Stimulated activated CD8-positive, alpha-beta memory T cell treated with anti-CD3 and anti-CD28 coated beads, Interleukin-4, amount 100 ng/mL, for 4 hours (primary cell): ENCODE measurements at places on chromosomes 7 and 10.

DNA sequence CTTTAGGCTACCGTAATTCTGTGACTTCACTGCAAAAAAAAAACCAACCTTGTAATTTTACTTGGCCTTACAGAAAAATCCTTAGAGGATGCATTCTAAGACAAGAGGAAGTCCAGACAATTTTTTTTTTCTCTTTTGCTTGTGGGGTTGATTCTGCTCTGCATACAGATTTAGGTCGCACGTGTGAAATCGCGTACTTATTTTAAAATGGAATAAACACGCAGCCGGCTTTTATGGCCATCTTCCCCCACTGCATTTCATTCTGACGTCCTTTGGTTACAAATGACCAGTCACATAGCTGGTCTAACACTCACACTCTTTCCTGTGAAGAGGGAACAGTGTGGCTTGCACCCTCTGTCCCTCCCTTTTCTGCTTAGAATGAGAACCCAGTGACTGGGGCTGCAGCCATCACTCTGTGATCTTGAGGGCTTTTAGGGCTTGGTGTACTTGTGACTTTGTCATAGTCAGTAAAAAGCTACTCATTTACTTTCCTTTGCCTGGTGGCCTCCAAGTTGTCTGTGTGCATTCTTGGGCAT, 63.6 kb upstream of the CARD11 start:
- DNase-seq = no peak

GRCh38 chr7:96114190-96114589, 207.7 kb downstream of the SLC25A13 start:
- no peak for DNase-seq

GRCh38 chr7:36486336-36486735, 96.7 kb downstream of the ANLN start:
- DNase-seq = no peak

GRCh38 chr7:142108728-142109505, 2.6 kb upstream of the MGAM2 start:
- no peak for DNase-seq

DNA sequence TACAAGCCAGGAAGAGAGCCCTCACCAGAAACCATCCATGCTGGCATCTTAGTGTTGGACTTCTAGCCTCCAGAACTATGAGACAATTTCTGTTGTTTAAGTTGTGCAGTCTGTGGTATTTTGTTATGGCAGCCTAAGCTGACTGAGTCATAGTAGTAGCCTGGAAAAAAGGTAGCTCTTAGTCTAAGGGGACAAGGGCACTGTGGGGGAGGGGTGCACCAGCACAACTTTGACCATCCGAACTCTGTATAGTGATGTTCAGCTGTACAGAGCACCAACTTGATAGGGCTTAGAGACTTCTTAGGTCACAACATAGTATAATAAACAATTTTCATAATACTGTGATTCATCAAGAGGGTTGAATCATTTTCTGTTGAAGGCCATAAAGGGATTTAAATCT, 14.3 kb downstream of the EIF4EBP2 start:
- no peak for DNase-seq

- DNase-seq = no peak
These were observed 415.4 kb downstream of the DNAJB9 start for GRCh38 chr7:108985037-108985436.

DNA sequence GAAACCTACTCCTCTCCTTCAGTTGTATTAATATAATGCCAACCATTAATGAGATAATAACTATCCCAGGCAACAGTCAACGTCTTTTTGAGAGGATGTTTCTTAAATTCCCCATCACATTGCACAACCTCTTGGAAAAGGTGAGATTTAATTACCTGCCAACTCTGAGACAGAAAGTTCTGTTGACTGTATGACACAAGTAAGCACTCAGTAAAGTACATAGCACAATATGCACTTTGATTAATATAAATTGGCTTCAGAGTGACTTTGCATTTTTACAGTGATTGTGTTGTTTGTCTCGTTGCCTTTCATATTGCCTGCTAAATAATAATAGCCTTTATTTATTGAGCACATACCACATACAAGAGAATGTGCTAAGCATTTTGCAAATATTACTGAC, 46.7 kb downstream of the CAV1 start:
- no peak for DNase-seq

GRCh38 chr7:22350466-22351328, 6.3 kb downstream of the RAPGEF5 start:
- no peak for DNase-seq

- no peak for DNase-seq
These were observed 445.3 kb upstream of the MGMT start for GRCh38 chr10:129021594-129022304.

DNA sequence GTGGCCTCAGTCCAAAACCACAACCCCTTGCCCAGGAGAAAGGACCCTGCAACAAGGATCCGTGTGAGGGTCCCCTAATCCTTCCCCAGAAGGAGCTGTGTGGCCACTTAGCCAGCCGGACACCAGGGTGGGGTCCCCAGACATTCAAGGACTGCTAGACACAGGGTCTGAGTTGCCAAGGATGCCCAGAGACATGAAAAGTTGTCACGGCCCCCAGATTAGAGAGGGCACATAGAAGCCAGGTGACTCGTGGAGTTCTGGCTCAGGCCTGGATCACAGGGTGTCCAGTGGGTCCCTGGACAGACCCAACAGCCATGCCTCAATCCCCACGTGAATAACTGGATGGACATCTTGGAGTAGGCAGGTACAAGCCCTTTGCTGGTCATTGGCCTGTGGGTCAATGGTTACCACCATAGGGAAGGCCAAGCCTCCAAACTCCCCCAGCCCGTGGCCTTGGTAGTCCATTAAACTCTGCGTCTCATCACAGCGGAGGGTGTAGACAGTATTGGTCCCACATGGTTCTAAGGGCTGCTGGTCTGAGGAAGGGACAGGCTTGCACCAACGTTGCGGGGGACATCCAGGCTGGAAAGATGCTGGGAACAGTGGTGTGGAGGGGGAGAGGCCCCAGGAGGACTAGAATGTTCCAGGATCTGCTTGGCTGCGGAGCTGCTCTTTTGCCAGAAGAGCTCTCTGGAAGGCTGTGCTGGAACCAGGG, 205.9 kb upstream of the PPP2R2D start:
- DNase-seq = no peak

DNA sequence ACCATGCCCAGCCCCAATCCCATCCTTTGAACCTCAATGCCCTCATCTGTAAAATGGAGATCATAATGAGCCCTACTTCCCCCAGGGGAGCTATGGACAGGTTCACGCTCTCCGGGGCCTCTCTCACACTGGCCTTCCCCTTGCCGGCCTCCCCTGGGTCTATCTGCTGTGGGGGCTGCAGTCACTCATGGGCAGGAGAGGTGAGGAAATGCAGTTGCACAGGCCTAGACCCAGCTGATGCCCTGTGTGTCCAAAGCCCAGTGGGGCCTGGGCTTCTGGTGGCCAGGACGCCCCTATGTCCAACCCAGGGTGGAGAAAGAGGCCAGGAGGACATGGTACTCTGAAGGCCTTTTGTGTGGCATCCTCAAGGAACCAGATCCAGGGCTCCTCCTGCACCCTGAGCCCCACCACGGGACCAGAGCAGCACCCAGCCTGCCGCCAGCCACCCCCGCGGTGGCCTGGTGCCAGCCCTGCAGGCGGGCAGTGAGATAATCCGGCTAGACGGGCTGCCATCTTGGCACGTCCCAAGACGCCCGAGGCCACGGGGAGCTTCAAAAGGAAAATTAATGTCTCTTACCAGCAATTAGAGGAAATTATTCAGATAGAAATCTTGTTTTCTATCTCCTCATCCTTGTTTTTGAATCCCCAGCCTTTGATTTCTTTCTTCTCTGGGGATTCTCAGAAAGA, 39.0 kb downstream of the MYL10 start:
- no peak for DNase-seq

GRCh38 chr10:114869520-114869892, 47.9 kb downstream of the FHIP2A start:
- no peak for DNase-seq

DNA sequence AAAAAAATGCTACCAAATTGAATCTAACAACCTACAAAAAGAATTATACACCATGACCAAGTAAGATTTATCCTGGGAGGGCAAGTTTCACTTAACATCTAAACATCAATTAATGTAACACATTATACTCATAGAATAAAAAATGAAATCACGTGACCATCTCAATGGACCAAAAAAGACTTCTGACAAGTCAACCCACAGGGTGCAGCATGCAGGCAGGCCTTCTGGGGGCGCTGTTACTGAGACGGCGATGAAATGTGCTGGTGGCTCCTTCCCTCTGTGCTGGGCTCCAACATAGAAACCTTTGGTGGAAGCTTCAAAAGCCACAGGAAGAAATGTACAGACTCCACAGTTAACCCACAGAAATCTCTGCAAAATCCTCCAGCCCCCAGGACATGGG, 103.1 kb downstream of the INHBA start:
- no peak for DNase-seq

GRCh38 chr7:45985902-45986301, 64.8 kb upstream of the IGFBP3 start:
- no peak for DNase-seq

- DNase-seq = no peak
These were observed 18.1 kb upstream of the AKR1E2 start for GRCh38 chr10:4807761-4808507.

DNA sequence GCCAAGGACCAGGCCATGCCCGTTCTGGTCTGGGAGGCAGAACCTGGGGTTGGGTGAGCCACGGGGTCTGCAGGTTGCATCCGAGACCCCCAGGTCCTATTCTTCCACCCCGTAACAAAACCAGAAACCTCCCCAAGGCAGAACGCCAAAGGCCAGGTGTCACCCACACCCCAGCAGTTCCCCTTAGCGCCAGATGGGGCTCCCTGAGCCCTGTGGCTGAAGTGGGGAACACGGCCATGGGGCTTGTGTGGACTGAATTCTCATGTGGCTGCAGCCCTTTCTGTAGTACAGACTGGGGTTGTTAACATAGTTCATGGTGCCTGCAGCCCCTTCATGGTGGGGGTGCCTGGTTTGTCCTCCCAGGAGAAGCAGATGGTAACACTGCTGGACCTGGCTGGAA, 10.2 kb downstream of the BRI3 start:
- DNase-seq = no peak

- DNase-seq = no peak
These were observed 746.5 kb downstream of the LRMDA start for GRCh38 chr10:76177936-76178335.
